ENCODE measurements at places on chromosomes 7 and 10. TPM values are rescaled to one million over a fixed set of nuclear protein-coding genes. Genes with fewer than 3 reads are reported as not detected.
A peak's percentile ranks its signal among the peaks of the same experiment; 100 is the strongest.

- no peak for DNase-seq
- peaks cover 10% of the 10 kb centered on the region for H3K36me3 ChIP-seq
Measured at GRCh38 chr7:127884066-127884559, 147.1 kb downstream of the LRRC4 start.

DNA sequence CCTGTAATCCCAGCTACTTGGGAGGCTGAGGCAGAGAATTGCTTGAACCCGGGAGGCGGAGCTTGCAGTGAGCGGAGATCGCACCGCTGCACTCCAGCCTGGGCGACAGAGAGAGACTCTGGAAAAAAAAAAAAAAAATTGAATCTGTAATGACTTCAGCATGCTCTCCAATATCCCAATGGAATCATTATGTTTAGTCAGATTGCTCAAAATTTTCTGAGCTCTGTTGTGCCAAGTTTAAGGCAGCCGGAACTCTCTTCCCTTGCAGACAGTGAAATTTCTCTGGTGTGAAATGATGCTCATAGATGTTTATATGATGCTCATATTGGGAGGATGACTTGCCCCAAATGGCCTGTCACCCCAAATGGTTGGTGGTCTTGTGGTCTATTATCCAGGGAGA is 180.9 kb downstream of the CTTNBP2 start:
- H3K4me3 ChIP-seq, result no peak overlapping the region
- no peaks in the 10 kb centered on the region for H3K27me3 ChIP-seq
- no peaks in the 10 kb centered on the region for H3K36me3 ChIP-seq
- H3K27ac ChIP-seq, result no peak overlapping the region
- no peaks in the 10 kb centered on the region for H3K4me1 ChIP-seq

DNA sequence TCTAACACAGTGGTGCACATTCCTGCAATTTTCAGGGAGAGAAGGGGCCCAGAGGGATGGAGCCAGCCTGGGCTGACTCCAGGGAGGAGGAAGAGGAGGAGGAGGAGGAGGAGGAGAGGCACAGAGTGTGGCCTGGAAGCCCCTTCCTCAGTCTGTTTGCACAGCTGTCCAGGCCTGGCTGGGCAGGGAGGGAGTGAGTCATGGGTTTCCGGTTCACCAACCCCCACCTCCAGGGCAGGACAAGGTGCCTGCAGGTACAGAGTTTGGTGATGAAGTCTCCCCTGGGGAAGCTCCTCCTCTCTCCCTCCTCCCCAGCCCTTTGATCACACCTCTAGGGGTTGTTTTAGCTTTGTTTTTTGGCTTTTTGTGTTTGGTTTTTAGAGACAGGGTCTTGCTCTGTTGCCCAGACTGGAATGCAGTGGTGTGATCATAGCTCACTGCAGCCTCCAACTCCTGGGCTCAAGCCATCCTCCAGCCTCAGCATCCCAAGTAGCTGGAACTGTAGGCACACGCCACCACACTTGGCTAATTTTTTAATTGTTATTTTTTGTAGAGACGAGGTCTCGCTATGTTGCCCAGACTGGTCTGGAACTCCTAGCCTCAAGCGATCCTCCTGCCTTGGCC is 77.5 kb upstream of the CUX1 start:
- peak; percentile 21 for DNase-seq
- H3K4me3 ChIP-seq, result no peak overlapping the region
- no peak overlapping the region for H3K27ac ChIP-seq
- H3K36me3 ChIP-seq, result no peaks in the 10 kb centered on the region
- no peaks in the 10 kb centered on the region for H3K4me1 ChIP-seq
- H3K27me3 ChIP-seq, result peaks cover 2% of the 10 kb centered on the region

DNA sequence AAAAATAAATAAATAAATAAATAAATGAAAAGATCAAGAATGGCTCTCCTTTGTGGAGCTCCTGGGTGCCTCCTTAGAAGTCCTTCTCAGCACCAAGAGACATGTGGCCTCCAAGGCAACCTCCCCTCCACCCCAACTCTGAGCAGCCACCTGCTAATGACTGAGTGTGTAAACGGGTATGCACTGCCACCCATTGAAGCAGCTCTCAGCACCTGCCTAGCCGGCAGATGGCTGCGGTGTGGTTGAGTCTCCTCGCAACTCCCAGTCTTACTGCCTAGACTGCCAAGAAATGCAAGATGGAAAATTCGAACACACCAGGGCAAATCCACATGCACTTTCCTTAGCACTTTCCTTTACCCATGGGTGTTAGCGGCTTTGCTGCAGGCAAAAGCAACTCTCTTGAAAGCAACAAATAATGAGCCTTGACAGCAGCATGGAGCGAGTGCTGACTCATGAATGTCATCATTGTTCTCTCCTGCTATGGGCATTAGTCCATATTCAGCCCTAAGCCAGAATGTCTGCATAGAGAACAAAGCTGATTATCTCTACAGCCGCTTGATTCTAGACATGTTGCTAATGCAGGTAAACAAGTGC is 913.9 kb upstream of the AUTS2 start:
- H3K4me3 ChIP-seq, result no peak overlapping the region
- H3K36me3 ChIP-seq, result no peaks in the 10 kb centered on the region
- DNase-seq, result no peak
- H3K27me3 ChIP-seq, result no peaks in the 10 kb centered on the region
- H3K4me1 ChIP-seq, result no peaks in the 10 kb centered on the region

- no peaks in the 10 kb centered on the region for H3K36me3 ChIP-seq
- no peak overlapping the region for H3K27ac ChIP-seq
- H3K4me3 ChIP-seq, result peak overlapping the region; percentile 92
- DNase-seq, result peak; percentile 34
Measured at GRCh38 chr10:125156739-125157480, 3.5 kb downstream of the CTBP2 start.

DNA sequence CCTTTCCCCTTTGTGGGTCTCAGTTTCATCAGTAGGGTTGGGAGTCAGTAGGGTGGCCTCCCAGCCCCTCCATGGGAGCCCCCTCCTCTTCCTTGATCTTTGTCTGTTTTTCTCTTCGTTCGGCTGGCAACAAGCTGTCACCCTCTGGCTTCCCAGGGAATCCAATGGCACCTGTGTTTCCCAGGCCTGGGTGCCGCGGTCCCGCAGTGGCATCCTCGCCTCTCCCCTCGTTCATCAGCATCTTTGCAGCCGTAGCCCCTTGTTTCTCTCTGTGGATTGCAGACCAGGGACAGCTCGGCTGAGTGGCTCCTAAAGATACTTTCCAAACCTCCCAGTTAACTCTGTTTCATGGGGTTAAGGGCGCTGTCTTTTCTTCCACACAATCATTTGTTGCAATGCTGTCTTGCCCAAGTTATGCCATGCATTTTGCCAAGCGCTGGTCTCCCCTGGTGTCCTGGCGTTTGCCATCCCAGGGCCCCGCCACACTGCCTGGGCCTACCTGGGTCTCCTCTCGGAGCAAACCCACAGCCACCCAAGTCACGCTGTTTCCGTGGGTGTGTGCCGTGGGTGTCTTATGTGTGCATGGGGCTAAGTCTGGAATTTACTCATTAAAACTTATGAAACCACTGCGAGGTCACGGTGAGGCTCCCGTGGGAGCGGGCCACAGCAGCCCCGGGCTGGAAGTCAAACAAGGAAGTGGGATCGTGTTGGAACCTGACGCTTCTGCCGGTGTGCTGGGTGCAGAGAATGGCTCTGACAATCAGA is 189.4 kb upstream of the SHH start:
- H3K4me3 ChIP-seq, result no peak overlapping the region
- no peak overlapping the region for H3K27ac ChIP-seq
- no peaks in the 10 kb centered on the region for H3K36me3 ChIP-seq
- no peak for DNase-seq

DNA sequence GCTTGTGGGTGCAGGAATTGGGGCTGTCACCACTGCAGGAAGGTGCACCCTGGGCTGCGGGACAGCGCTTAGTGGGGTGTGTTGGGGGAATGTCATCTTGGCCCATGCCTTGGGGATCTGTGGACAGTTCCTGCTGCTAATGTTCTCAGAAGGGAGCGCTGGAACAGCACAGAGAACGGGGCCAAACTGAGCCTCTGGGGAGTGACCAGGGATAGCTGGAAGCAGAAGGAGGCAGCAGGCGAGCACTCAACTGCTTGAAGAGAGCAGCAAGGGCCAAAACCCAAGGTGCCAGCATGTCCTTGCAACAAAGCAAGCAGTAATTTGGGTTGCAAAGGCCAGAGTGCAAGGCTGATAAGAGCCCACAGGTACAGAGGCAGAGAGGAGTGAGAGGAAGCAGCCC is 31.3 kb upstream of the WDFY4 start:
- no peaks in the 10 kb centered on the region for H3K36me3 ChIP-seq
- H3K4me1 ChIP-seq, result peaks cover 20% of the 10 kb centered on the region
- no peak overlapping the region for H3K4me3 ChIP-seq
- no peak overlapping the region for H3K27ac ChIP-seq

Gene DLX5
- not detected for total RNA-seq

Gene ECD
- total RNA-seq, result 36.6 TPM

Gene FAM25C
- total RNA-seq, result not detected

Gene NUTM2B
- total RNA-seq, result 0.86 TPM

Gene PNLIPRP2
- total RNA-seq, result not detected
